ENCODE measurements at places on chromosomes 1 and 21.

GRCh38 chr1:214067397-214067796 lies 79.6 kb downstream of the PROX1 start:
- no peak for DNase-seq

- no peak for DNase-seq
Measured at GRCh38 chr1:76867342-76868130, at the start of gene ST6GALNAC5. Gene ST6GALNAC5 (plus strand): TSS chr1:76867480.

DNA sequence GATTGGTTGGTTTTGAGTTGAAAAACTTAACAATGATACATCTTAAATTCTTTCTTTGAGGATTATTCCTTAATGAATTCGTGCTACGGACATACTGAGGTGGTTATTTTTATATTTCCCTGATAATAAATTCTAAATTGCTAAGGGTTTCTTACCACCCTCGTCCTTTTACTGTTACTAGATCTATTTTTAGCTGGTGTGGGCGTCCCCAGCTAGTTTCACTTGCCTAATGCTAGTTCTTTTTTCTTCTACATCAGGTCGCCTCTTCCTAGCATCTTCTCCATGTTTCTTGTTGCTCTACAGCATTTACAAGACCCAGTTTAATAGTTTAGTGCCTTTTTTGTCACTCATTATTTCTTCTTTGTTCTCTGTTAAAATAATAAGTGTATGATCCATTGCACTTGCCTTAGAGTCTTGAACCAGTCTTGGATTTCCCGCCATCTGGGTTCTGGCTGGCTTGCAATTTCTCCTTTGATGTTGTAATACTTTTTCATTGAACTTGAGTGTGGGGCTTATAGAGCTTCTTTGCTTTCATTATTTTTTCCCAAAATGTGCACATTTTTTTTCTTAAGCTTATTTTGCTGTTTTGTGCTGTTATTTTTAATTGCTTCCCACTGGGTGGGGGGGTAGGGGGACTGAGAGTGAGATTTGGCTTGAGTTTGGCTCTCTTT lies 677 bp upstream of the HSD11B1 start:
- no peak for DNase-seq

GRCh38 chr1:90616395-90616794 lies 100.7 kb downstream of the BARHL2 start:
- peak; percentile 60 for DNase-seq

GRCh38 chr1:28516518-28516956 lies 10.7 kb downstream of the RCC1 start:
- no peak for DNase-seq

GRCh38 chr21:41880153-41880552 lies 1.0 kb upstream of the PRDM15 start:
- no peak for DNase-seq

DNA sequence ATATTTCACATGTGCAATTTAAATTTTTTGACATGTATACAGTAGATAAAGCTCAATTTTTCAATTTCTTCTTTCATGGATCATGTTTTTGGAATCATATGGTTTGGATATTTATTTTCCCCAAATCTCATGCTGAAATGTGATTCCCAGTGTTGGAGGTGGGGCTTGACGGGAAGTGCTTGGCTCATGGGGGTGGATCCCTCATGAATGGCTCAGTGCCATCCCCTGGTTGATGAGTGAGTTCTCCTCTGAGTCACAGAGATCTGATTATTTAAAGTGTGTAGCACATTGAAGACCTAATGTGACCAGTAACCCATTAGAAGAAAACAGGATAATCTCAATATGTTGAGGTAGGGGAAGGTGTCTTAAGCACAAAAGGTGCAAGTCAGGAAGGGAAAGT lies 9.1 kb upstream of the IFI16 start:
- no peak for DNase-seq

Data from HAP-1 (cell line).